Chondrocyte (in vitro differentiated cells): ENCODE measurements at places on chromosomes 2 and 18. TPM values are rescaled to one million over a fixed set of nuclear protein-coding genes. Genes with fewer than 3 reads are reported as not detected.

DNAJC5G gene
- total RNA-seq, result not detected in 3 replicates

VWA3B gene
- total RNA-seq, result not detected in 3 replicates

CENPA gene
- 2.6 to 6.2 TPM (median 4.6 TPM) in 3 replicates for total RNA-seq

TRIM43B gene
- not detected in 3 replicates for total RNA-seq

SPC25 gene
- 2.8 to 5.2 TPM (median 4.1 TPM) in 3 replicates for total RNA-seq
